ENCODE measurements at places on chromosomes 5 and 9. TPM values are rescaled to one million over a fixed set of nuclear protein-coding genes. Genes with fewer than 3 reads are reported as not detected.

NR2F1 gene
- polyA plus RNA-seq, result 40.0 TPM

LRRC19 gene
- not detected for polyA plus RNA-seq

ANGPTL2 gene
- polyA plus RNA-seq, result 12.3 TPM

TUBB4B gene
- 508 TPM for polyA plus RNA-seq

ADAMTS19 gene
- polyA plus RNA-seq, result 0.10 TPM

NTNG2 gene
- 6.1 TPM for polyA plus RNA-seq

PCDHB2 gene
- polyA plus RNA-seq, result 1.6 TPM

MLANA gene
- not detected for polyA plus RNA-seq

ECSCR gene
- 13.5 TPM for polyA plus RNA-seq

GABRG2 gene
- not detected for polyA plus RNA-seq

PCA3 gene
- polyA plus RNA-seq, result 0.21 TPM

SOHLH1 gene
- polyA plus RNA-seq, result not detected

MZB1 gene
- not detected for polyA plus RNA-seq

C5orf52 gene
- polyA plus RNA-seq, result not detected

FOXD4L5 gene
- polyA plus RNA-seq, result 0.05 TPM

BTNL8 gene
- polyA plus RNA-seq, result not detected

CLIC3 gene
- 1.0 TPM for polyA plus RNA-seq

ADGRD2 gene
- 0.10 TPM for polyA plus RNA-seq

SPINK7 gene
- not detected for polyA plus RNA-seq

FOXD1 gene
- 73.9 TPM for polyA plus RNA-seq

SMC2 gene
- 4.3 TPM for polyA plus RNA-seq

SLC6A19 gene
- polyA plus RNA-seq, result not detected

RLN2 gene
- polyA plus RNA-seq, result 0.50 TPM

CCDC152 gene
- polyA plus RNA-seq, result 2.1 TPM

F2RL1 gene
- 41.3 TPM for polyA plus RNA-seq

SH2D3C gene
- 0.52 TPM for polyA plus RNA-seq

FCHSD1 gene
- polyA plus RNA-seq, result 58.3 TPM

BHMT2 gene
- polyA plus RNA-seq, result not detected

MYO10 gene
- 8.1 TPM for polyA plus RNA-seq

CAMSAP1 gene
- polyA plus RNA-seq, result 6.2 TPM

SPAAR gene
- 0.11 TPM for polyA plus RNA-seq

PCDHGA3 gene
- 0.33 TPM for polyA plus RNA-seq

ANKRD18B gene
- 2.7 TPM for polyA plus RNA-seq

OR13D1 gene
- polyA plus RNA-seq, result not detected

PITX1 gene
- polyA plus RNA-seq, result not detected

CNTFR gene
- polyA plus RNA-seq, result 1.8 TPM

AGXT2 gene
- not detected for polyA plus RNA-seq

SPZ1 gene
- not detected for polyA plus RNA-seq

LCN2 gene
- polyA plus RNA-seq, result not detected

TEX48 gene
- polyA plus RNA-seq, result 0.46 TPM

OR2K2 gene
- not detected for polyA plus RNA-seq

SNAPC3 gene
- 20.6 TPM for polyA plus RNA-seq

ZBED3 gene
- 5.8 TPM for polyA plus RNA-seq

OTP gene
- not detected for polyA plus RNA-seq

AMBP gene
- polyA plus RNA-seq, result 0.18 TPM

ARAP3 gene
- 5.5 TPM for polyA plus RNA-seq

ST6GALNAC6 gene
- polyA plus RNA-seq, result 34.8 TPM
